ENCODE measurements at places on chromosomes 5 and 9.

GRCh38 chr9:18857769-18858168, 175.2 kb downstream of the SAXO1 start:
- DNase-seq, result no peak

DNA sequence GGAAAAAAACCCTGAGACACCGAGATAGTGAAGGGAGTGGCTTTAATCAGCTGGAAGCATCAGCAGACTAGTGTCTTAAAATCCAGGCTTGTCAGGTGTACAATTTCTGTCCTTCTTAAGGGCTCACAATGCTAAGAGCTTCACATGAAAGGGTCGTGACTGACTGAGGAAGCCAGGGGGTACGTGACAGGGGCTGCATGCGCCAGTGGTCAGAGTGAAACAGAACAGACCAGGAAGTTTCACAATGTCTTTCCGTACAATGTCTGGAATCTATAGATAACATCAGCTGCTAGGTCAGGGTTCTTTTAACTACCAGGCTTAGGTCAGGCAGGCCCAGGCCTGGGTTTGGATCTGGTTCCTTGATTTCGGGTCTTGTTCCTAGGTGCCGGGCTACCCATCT, 253.0 kb downstream of the CDH10 start:
- DNase-seq, result no peak

GRCh38 chr9:86040861-86041155, 58.5 kb downstream of the GOLM1 start:
- no peak for DNase-seq

GRCh38 chr5:14149672-14150274, 6.6 kb downstream of the TRIO start:
- no peak for DNase-seq

DNA sequence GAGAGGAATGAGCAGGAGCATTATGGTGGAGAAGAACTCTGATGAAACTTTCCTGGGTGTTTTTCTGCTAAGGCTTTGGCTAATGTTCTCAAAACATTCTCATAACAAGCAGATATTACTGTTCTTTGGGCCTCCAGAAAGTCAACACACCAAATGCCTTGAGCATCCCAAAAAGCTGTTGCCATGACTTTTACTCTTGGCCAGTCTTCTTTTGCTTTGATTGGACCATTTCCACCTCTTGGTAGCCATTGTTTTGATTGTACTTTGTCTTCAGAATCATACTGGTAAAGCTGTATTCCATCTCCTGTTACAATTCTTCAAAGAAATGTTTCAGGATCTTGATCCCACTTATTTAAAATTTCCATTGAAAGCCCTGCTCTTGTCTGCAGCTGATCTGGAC, 139.6 kb downstream of the MAN2A1 start:
- DNase-seq, result no peak

DNA sequence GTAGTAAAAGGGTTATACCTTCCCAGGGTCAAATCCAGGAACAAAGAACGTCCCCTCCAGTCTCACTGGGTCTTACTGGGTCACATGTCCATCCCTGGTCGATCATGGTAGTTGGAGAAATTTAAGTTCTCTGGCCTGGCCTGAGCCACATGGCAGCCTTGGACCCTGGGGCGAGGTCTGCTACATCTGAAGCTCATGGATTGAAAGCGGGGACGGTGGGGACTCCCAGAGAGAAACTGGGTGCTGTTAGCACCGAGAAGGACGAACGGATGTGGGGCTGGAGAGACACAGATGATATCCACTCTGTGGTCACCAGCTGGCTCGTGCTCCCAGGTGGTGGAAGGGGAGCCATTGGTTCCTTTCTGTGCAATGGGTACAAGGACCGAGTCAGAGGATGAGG, 46.9 kb downstream of the TSPAN17 start:
- DNase-seq, result no peak

GRCh38 chr5:56755036-56755555, 60.3 kb upstream of the MAP3K1 start:
- DNase-seq, result no peak

DNA sequence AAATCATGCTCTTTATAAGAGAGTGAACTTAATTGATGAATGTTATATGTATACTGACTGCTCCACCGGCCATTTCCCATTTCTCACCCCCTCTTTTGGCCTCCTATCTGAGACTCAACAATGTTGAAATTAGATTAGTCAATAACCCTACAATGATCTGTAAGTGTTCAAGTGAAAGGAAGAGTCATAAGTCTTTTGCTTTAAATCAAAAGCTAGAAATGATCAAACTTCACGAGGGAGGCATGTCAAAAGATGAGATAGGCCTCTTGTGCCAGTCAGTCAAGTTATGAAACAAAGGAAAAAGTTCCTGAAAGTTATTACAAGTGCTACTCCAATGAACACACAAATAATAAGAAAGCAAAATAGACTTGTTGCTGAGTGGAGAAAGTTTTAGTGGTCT, 83.1 kb downstream of the NLN start:
- no peak for DNase-seq

DNA sequence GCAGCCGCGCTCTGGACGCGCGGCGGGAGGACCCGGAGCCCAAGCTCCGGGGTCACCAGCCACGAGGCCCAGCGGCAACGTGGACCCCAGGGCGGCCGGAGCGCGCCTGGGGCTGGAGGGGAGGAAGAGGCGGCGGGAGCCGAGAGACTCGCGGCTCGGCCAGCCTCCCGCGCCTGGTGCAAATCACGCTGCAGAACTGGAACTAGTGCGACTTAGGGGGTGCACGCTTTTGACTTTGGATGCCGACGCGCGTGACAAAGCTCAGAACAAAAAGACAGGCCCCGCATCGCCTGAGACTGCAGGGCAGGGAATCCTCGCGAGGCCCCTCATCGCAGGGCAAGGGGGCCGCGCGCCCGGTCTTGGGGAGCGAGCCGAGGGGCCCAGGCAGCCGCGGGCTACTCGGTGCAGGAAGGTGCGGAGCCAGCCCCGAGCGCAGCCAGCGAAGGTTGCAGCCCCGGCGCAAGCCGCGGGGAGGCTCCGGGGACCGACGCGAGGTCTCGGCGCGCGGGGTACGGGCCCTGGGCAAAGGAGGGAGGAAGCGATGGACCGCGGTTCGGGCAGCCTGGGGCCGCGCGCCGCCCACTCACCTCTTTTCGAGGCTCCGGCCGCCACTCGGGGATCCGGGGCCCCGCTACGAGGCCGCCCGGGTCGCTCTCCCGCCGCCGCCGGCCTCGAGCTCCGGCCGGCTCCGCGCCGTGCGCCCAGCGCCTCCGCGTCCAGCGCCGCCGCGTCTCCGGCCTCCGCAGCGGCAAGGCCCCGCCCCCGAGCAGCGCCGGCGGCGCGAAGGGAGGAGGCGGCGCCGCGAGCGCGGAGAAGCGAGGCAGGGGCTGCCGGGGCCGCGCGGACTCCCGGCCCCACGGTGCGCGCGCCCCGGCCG, at the start of gene GOLM1:
TSS of gene GOLM1 (minus strand) at position 735 of the 877 bp plus-strand sequence. CDS start 20,238 bp downstream, outside the sequence.
- DNase-seq, result no peak

DNA sequence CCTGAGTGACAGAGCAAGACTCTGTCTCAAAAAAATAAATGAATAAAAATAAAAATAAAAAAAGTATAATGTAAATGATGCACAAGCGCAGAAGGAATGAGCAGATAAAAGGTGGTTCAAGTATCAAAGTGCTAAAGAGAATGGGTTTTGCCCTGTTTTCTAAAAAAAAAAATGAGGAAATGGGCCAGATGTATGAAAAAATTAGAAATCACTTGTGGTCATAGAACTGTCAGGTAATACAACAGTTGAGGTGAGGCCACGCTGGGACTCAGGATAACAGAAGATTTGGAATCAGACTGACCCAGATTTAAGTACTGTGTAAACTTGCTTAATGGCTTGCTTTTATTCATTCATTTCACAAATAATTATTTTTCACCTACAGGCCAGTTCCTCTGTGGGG, 69.8 kb downstream of the MAPKAP1 start:
- DNase-seq, result no peak

GRCh38 chr5:38823503-38823902, 22.3 kb upstream of the OSMR start:
- no peak for DNase-seq

DNA sequence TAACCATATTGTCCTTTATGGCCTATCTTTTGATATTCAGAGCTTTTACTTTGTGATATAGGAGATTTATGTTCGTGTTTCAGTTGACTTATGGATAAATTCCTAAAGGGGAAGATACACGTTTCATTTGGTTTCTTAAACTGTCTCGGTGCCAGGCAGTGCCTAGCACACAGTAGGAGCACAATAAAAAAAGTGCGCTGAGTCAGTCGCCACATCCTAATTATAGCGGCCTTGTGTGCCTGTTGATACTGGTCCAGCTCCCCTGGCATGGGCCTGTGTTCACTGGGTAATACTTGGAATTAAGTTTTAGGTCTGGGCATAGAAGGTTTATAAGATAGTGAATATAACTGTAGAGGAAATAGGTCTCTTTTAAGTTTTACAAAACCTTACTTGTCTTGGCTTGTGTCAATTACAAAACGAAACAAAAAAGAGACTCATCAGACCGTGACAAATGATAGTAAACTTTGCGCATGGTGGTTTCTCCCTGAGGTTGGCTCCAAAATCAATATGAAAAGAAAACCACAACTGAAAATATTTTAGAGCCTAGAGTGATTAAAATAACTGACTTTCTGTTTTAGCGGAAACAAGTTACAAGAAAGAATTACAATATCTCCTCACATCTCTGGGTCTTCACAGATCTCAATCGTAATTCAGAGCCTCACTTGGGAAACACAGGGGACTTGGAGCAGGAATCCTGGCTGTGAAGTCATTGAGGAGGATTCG, 84.8 kb downstream of the MVB12B start:
- DNase-seq, result no peak

DNA sequence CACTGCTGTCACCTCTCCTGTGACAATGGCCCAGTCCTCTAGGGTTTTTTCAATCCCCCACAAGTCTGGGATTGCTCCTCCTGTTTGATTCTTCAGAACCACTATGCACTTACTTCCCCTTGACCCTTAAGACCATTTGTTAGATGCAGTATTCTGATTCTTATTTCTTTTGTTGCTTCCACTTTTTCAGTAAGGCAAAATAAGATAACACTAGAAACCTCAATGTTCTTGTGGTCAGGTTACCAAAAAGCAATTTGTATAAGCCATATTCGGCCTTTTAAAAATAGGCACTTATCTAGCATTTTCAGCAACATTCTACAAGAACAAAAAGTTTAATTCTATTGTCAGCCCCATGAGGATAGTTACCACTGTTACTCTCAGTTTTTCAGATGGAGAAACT, 220.0 kb downstream of the KDM4C start:
- DNase-seq, result no peak

DNA sequence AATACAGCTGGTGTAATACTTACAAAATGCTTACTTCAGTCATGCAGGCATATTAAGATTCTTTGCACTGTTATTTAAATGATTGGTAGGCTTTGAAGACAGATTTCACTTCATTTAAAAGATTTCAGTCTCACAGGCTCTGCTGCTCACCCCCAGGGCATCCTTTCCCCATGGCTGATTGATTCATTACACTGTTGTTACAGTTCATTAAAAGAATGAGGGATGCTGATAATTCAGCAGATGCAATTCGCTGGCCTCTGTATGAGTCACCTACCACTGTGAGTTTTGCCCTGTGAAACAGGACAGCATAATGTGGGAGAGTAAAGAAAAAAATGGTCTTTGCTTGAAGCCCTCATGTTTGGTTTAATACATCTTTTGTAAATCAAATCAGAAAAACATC, 246.9 kb downstream of the CYLC2 start:
- no peak for DNase-seq

DNA sequence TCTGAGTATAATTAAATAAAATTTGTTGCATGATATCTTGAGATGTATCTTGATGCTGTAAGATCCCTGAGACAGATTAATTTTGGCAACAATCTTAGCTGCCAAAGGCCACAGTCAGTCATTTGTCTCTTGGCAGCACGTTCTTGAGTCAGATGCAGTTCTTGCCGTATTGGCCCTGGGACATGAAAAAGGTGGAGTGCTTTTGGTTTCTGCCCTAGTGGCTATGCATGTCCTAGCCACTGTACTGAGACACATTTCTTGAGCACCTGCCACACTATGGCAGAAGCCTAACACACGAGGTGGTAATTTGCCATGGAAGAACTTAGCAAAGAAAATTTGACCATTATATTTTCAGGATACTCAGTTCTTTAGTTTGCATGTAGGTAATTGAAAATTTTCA, 45.0 kb upstream of the PHF2 start:
- no peak for DNase-seq

DNA sequence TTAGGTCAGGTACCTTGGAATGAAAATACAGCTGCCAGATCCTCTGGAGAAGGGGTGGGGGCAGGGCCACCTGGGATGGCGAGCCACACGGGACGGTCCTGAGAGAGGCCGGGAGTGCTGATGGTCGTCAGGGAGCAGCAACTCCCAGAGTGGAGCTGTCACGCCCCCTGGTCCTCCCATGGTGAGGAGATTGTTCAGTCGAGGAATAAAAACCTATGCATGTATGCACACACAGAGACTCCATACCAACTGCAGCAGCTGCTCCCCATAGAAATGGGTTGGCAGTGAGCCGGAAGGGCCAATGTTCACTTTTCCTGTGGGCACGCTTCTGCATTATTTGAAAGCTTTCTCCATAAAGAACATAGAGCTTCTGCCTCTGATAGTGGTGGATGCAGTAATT, 45.2 kb upstream of the SEMA4D start:
- DNase-seq, result no peak

GRCh38 chr5:96658272-96658671, 3.9 kb upstream of the CAST start:
- DNase-seq, result no peak

DNA sequence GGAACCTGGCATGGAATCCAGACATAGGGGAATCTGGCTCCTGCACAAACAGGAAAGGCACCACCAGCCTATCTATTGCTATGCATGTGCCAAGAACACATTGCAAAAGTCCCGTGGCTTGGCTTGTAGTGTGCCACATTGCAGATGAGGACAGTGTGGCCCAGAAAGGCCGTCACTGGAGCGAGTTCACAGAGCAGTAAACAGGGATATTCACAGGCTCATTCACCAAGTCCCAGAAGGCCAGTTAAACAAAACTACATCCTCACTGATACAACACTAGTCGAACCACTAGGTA, 39.6 kb upstream of the TRIM32 start:
- DNase-seq, result no peak

DNA sequence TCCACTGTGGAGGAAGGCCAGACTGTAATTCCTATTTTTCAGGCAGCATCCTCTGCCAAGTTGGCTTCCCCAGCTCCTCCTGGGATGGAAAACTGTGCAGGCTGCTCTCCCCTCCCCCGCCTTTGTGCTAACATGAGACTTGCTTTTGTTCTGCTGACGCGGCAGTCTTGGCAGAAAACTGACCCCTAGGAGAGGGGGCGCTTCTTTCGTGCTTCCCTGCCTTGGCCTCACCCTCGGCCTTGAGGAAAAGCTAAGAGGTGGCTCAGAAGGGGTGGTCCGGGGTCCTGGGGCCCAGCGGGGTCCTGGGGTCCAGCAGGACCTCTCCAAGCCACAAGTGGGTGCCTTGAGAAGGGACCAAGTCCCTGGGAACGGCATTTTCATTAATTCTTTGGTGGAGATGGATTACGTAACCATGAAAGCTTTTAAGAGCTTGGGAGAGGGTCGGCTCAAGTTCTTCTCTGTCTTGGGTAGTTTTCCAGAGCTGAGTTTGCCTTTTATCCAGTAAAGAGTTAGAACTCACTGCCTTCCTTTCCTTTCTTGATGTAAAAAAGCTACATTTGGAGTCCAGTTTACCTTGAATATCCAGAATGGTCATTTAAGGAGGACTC, 51.0 kb downstream of the SH3PXD2B start:
- DNase-seq, result peak; percentile 86

All from tibial nerve (tissue), 4 donors.